ENCODE measurements at places on chromosomes 6 and 20. TPM values are rescaled to one million over a fixed set of nuclear protein-coding genes. Genes with fewer than 3 reads are reported as not detected.

CHRNA4 gene
- not detected for total RNA-seq

SLC26A8 gene
- total RNA-seq, result not detected

PI16 gene
- 0.29 TPM for total RNA-seq

PPT2 gene
- 56.2 TPM for total RNA-seq

SLC13A3 gene
- not detected for total RNA-seq

CLPSL2 gene
- total RNA-seq, result not detected

GSTA1 gene
- not detected for total RNA-seq

TINAG gene
- total RNA-seq, result 1.8 TPM

CPXM1 gene
- total RNA-seq, result not detected

HTR1E gene
- not detected for total RNA-seq

MMP24 gene
- 5.7 TPM for total RNA-seq

OR2B6 gene
- total RNA-seq, result not detected

SLC12A5 gene
- not detected for total RNA-seq

TXLNB gene
- not detected for total RNA-seq

C6orf163 gene
- not detected for total RNA-seq

VWA7 gene
- total RNA-seq, result 5.6 TPM

CDSN gene
- 0.08 TPM for total RNA-seq

All from HT-29 (cell line).